ENCODE measurements at places on chromosomes 3 and 15.

GRCh38 chr3:155605571-155605970, 139.3 kb downstream of the PLCH1 start:
- DNase-seq, result no peak

DNA sequence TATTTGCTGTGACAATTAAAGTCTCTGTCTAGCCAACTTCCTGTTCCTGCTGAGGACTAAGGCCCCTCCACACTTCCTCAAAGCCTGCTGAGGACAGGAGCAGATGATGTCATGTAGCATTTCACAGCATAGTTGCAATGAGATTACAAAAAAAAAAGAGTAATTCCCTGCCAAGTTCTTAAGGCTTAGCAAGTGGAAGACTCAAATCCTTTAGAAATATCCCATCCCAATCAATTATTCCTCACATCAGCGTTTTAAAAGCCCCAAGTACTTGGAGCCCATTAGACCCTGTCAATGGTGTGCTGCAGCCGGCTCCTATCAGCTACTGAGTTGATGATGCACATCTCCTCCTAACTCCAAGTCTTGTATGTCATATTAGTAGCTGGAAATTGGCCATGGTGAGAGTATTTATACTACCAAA, 51.7 kb downstream of the TRANK1 start:
- no peak for DNase-seq

DNA sequence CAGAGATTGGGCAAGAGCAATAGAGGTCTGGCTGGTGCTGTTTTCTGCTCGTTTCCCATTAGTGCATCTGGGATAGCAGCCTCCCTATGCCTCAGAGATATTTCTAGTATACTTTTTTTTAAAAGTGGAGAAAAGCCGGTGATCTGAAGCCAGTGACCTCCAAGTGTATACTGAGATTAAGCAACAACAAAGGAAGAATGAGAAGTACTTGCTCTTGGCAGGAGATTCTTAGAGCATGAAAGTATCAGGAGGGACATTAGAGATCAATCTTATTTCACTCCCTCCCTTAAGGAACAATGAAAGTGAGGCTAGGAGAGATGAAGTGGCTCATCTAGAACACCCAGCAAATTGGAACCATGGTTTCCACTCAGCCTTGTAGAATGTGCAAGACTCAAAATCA, 423.3 kb downstream of the SOX2 start:
- no peak for DNase-seq

DNA sequence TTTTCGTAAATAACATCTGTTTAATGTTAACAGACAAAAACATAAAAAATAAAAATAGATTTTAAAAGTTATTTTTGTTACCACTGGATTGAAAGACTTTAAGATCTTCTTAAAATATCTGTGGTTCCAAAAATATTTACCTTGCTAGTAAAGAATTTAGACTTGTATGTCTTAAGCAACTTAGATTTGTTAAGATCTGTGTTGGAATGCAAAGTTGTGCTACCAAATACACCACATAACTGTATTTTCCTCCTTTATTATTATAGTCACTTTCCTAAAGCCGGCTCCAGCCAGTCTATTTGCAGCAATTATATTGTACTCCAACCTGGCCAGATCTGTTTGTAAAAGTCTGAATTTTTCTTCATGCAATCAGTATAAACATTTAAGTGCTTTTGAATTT, 63.7 kb downstream of the SPRED1 start:
- no peak for DNase-seq

DNA sequence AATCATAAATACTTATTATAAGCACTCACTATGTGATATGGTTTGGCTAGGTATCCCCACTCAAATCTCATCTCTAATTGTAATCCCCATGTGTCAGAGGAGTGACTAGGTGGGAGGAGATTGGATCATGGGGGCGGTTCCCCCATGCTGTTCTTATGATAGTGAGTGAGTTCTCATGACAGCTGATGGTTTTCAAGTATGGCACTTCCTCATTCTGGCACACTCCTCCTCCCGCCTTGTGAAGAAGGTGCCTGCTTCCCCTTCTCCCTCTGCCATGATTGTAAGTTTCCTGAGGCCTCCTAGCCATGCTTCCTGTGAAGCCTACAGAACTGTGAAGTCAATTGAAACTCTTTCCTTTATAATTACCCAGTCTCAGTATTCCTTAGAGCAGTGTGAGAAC, 53.3 kb upstream of the CHMP2B start:
- DNase-seq, result no peak

DNA sequence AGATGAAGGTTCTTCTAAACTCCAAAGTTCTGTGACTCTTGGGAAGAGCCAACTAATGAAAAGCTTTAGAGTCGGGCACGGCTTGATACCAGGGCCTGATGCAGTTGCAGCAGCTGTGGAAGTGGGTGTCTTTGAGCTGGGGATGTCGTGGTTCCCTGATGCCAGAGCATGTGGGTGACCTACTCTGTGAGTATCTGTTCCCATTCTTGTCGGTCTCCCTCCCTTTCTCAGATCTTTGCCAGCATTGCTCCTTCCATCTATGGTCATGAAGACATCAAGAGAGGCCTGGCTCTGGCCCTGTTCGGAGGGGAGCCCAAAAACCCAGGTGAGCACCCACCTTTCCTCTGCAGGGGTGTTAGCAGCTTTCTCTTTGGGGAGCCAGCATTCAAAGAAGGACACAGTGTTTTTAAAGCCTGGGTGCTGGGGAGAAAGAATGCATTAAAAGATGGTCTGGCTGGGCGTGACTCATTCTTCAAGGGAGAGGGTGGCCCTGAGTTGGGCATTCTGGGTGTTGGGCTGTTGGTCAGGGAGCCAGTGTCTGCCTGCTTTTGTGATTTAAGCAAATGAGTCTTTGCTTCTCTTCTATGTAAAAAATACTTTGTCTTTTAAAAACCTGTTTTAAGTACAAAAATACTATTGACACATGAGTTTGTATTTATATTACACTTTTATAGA, 13.2 kb upstream of the PODXL2 start:
- DNase-seq, result no peak

DNA sequence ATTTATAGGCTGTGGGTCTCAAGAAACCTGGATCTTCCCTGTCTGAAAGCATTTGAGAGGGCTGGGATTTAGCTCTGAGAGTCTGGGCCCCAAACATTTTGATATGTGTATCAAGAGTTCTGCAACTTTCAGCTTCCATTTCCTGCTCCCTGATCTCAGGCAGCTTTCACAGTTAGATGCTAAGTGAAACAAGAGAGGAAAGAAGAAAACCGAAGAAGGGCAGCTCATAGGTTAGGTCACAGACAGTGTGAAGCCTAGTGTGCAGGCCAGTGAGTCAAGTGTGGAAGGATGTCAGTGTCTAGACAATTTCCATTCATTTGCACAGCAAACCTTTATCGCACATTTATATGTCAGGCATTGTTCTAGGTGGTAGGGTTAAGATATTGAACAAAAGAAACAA, 173.6 kb upstream of the PROK2 start:
- no peak for DNase-seq

DNA sequence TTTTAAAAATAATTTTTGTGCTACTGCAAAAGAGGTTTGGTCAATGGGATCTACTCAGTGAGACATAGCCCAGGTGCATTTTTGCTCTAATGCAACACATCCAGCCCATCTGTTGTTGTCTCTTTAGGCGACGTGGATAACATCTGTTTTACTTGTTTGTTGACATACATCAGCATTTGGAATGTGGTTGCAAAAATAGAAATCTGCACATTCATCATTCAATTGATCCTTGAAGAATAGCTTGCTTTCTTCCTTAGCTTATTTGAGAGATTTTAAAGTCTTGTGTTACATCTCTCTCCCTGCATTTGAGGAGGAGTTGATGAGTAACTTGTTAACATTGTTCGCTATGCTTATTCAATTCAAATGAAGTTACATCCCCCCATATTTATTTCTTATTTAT, 1202.3 kb downstream of the NSUN3 start:
- DNase-seq, result no peak

- DNase-seq, result no peak
Observed at GRCh38 chr3:14452740-14453710, 50.6 kb downstream of the SLC6A6 start.

DNA sequence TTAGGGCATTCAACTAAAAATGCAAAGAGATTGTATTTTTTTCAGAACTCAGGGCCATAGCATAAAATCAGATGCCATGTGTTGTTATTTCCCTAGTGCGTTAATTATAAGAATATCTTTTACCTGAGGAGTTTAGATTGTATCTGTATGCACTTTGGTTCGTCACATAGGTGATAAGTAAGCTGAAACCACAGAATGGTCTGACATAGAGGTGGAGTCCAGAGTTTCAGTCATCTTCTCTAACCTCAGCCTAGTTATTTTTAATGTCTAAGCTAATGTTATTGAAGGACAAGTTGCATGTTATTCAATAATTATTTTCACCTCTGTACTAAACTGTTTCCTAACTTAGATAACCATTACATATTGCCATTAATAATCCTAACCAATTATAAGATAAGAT, 27.1 kb upstream of the CNTN4 start:
- DNase-seq, result no peak

DNA sequence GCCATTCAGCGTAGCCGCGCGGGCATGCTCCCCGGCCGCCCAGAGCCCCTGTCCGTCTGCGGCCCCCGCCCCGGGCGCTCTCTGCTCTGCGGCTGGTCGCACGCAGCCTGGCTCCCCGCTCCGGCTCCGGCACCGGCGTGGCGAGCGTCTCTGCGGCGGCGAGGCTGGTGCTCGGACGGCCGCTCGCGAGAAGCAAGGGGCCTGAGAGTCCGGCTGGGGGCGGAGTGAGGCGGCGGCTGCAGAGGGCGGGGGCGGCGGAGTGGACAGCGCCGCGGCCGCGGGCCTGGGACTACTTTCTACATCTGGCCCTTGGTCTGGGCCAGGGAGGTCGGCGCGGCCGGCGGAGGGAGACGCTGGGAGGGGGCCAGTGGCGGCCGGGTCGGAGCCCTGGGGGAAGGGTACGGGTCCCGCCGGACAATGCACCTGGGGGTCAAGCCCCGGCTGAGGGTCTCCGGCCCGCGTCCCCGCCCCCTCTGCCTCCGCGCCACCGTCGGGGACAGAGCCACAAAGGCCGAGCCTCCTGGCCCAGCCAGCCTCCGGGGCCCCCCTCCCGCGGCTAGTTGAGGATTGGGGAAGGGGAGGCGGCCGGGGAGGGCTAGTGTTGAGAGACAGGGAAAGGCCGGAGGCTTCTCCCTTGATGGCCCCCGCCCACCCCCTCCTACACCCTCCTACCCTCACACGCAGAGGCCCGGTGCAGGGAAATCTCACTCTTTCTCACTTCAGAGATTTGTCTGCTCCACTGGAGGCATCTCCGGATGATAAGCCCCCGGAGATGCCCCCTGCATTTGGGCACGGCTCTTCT, at the start of gene PRTG:
PRTG (minus strand) TSS at position 226 of the 802 bp plus-strand sequence; CDS start at position 5, 221 bp downstream.
- no peak for DNase-seq

DNA sequence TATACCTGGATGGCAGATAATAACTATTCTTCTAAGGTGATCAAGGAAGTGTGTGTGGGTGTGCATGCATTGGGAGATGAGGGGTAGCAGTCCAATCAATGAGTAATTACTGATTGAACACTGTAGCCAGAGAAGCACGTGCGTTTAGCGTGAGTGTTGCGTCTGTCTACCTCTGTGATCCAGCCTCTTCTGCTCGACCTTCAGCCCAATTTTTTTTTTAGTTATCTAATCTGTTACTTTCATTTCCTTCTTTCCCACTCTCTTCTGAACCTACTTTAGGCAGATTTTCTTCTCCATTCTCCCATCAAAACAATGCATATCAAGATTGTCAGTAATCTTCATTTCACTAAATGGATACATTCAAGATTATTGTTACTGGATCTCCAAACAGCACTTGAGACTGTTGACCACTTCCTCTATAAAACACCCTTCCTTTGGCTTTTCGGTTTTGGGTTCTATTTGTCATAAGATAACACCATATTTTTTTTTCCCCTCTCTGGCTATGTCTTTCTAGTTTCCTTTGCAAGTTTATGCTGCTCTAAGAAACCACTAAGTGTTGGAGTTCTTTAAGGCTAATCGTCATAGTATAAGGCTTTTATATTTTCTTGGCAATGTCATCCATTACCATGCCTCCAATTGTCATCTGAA, 41.0 kb downstream of the MCTP2 start:
- no peak for DNase-seq

DNA sequence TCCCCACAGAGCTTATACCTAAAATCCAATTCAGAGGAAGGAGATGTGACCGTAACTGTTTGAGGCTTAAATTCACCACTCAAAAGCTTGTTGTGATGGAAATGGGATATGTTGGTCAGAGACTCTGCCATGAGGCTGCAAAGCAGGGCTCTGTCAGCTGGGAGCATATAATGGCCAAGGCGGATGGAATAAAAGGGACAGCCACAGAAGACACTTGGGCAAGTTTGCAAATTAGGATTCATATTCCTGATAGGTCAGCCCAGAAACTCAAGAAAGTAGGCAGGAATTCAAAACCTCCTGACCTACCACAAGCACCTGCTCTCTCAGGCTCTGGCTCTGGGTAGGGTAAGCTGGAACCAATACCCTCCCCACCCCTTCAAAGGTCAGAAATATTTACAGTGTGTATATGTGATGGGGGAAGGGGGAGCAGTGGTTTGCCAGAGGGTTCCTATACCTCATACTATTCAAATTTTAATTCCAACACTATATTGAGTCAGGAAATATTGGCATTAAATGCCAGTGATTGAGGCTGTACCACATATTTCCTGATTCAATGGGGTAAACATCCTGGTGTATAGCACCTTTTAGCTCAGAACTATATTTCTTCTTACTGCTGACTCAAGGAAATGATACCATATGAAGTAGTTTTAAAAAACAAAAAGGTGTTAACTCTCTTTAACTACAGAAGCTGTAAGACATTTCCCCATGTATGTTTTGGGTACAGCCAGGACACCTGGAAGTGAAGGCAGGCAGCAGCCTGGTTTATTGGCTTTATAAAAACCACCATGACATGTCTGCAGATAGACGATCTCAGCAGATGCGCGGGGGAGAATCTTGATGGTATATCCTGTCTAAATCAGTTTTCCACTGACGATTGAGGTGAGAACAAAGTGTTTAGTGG, 19.2 kb downstream of the FYCO1 start:
- no peak for DNase-seq

- no peak for DNase-seq
Observed at GRCh38 chr3:51371943-51372557, 13.0 kb upstream of the MANF start.

DNA sequence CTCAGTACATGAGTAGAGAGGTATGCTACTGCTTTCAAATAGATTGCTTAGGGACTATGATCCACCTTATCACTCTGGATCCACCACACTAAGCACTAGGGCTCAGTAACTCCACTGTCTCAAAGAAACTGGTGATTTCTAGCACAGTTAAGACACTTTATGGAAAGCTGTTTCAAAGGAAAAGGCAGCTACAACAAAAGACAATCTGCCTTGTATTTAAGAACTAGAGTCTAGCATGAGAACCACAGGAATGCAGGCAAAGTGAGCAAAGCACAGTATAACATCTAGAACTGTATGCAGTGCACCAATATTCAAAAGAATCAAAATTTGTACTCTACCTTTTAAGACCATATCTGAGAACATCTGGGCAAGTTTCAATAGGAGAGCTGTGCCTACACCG, 17.9 kb downstream of the TFRC start:
- no peak for DNase-seq
